ENCODE measurements at places on chromosomes 12 and 14.

GRCh38 chr12:24966951-24967564, 18.2 kb upstream of the BCAT1 start:
- no peak for DNase-seq

DNA sequence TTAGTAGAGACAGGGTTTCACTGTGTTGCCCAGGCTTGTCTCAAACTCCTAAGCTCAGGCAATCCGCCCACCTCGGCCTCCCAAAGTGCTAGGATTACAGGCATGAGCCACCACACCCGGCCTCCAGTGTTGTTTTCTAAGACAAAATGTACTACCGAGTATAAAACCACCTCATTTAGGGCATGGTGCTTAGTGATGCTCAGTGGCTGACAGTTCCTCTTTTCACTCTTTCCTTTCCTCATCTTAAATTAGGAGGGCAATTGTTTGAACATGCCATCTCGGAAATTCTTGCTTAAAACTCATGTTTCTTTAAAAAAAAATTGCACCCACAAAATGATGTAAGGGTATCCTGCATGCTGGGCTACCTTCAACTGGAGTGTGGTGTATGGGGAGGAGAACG, 89.0 kb downstream of the RFX4 start:
- DNase-seq, result no peak

DNA sequence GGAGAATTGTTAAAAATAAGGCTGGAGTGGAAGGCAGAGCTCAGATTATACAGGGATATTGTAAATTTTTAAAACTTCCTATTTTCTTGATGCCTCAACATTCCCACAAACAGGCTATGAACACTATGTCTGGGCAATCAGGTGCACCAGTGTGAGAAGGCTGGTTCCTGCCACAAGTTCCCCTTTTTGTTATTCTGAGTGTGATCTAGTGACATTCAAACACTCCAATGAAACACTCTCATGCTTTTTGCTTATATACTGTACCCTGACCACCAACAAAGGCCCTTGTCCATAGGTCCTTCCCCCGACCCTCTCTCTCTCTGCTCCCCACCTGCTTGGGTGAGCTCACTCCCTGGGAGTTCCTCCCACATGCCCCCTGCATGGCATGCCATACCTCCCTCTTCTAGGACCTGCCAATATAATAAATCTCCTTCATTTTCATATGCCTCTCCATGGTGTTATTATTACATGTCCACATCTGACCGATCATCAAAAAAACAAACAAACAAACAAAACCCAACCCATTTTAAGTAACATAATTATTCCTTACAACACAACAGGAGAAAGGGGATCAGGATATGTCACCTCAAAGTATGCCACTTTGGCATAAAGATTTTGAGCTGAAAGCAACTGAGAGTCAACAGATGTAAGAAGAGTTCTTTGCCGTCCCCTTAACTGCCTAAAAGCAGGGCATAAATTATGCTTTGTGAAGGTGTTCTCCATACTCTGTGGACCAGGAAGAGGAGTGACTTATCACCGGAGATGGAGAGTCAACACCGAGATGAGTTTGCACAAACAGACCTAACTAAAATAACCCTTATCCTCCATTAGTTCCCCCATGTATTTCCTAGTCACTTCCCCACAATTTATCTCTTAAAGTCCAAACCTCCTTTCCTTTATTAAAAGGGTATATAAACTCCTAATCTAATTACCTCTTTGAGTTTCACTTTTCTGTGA, 42.5 kb upstream of the CATSPERB start:
- no peak for DNase-seq

GRCh38 chr12:24328261-24328660, 378.8 kb upstream of the SOX5 start:
- no peak for DNase-seq

GRCh38 chr12:3117591-3118015, 40.4 kb downstream of the TSPAN9 start:
- DNase-seq, result peak; percentile 93

DNA sequence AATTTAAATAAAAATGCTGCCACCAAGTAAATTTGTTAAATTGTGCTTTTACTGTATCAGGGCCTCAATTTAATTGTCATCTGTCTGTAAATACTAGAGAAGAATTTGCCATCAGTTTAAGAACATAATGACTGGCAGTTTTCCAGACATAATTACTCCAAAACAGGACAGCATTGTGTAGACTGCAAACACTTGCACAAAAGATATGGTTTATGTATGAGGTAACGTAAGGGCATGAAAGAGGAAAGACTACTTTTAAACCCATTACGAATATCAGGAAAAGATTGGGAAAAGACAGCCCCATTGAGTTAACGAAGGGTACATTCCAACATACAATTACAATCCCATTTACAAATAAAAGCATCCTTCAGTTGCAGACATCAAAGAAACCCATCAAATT, 59.8 kb upstream of the KRR1 start:
- no peak for DNase-seq

- DNase-seq, result no peak
Measured at GRCh38 chr12:5176036-5176435, 132.4 kb downstream of the KCNA5 start.

GRCh38 chr12:112823582-112824149, 32.1 kb downstream of the RPH3A start:
- no peak for DNase-seq

DNA sequence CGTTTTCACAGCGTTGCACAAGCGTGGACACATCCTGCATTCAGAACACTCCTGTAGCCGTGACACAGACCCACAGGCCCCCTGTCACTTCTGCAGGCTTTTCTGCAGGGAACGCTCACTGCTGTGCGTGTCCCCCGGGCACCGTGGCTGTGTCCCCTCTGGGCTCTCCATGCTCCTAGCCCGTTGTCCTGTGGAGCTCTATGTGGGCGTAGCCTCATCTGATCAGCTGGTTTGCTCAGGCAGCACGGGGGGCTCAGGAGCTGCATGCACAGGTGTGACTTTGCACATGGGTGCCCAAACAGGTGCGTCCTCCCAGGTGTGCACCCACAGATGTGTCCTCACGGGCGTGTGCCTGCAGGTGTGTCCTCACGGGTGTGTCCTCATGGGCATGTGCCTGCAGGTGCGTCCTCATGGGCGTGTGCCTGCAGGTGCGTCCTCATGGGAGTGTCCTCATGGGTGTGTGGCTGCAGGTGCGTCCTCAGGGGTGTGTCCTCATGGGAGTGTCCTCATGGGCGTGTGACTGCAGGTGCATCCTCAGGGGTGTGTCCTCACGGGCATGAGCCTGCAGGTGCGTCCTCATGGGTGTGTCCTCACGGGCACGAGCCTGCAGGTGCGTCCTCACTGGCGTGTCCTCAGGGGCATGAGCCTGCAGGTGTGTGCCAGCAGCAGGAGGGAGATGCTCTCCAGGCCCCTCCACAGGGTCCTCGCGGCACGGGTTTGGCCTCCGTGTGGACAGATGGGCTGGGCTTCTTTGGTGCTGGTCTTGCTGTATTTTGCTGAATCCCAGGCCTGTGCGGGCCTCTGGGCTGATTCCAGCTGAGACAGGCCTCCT, 17.5 kb downstream of the MTA1 start:
- DNase-seq, result no peak

- no peak for DNase-seq
Measured at GRCh38 chr12:71504476-71504875, 64.9 kb downstream of the LGR5 start.

GRCh38 chr12:113983265-113983664, 17.1 kb upstream of the RBM19 start:
- DNase-seq, result no peak

- DNase-seq, result no peak
Measured at GRCh38 chr12:106249411-106250135, 1.8 kb upstream of the CKAP4 start.

DNA sequence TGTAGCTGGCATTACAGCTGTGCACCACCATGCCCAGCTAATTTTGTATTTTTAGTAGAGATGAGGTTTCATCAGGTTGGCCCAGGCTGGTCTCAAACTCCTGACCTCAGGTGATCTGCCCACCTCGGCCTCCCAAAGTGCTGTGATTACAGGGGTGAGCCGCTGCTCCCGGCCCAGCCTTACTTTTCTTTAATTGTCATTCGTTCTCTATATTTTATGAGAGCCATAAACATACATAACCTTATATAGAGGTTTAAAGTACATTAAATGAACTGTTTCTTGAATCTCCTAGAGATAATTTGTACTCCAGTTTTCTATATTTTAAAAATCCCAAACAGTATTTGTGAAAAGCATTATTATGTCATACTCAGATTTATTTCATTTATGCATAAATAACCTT, 98.6 kb downstream of the SYNE2 start:
- no peak for DNase-seq

- DNase-seq, result no peak
Measured at GRCh38 chr12:57098546-57098945, 9.6 kb downstream of the NAB2 start.

GRCh38 chr14:90795744-90796143, 20.5 kb downstream of the TTC7B start:
- peak; percentile 78 for DNase-seq

- peak; percentile 21 for DNase-seq
Measured at GRCh38 chr12:89135976-89136634, 216.2 kb downstream of the DUSP6 start.

DNA sequence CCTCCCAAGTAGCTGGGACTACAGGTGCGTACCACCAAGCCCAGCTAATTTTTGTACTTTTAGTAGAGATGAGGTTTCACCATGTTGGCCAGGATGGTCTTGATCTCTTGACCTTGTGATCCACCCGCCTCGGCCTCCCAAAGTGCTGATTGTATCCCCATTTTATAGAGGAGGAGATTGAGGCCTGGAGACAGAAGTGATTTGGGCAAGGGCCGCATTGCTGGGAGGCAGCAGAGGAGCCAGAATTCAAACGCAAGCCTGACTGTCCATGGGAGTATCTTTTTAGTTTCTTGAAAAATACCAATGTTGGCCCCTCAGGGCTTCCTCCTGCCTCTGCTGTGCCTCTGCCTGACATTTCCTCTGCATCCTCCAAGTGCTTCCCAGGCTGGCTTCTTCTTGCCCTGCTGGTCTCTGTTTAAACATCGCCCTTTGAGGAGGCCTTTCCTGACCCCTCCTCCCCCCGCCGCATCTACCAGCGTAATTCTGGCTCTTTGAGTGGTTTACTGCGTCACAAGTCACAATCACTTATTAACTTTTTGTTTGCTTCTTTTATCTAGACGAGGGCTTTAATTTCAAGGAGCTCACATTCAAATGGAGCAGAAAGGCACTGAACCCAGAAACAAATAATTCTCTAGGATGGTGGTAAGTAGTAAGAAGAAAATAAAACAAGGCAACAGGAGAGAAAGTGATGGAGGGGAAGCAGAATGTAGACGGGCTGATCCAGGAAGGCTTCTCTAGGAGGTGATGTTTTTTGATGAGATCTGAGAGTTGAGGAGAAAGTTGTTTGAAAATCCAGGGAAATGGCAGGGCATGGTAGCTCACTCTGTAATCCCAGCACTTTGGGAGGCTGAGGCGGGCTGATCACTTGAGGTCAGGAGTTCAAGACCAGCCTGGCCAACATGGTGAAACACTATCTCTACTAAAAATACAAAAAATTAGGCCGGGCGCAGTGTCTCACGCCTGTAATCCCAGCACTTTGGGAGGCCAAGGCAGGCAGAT, 91.0 kb upstream of the MED13L start:
- no peak for DNase-seq

DNA sequence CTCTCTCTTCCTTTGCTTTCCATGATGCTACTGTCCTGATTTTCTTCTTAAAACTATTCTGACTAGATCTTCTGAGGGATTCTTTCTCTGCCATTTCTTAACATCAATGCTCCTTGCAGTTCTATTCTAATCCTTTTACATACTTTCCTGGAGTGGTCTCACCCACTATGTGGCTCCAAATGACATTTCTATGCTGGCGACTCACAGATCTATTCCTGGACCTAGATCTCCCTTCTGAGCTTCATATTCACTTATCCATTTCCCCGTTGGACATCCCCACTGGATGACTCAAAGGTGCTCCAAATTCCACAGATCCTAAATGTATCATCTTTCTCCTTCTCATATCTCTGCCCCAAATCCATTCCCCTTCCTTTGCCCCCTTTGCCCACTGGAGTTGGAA, 4.1 kb downstream of the TEP1 start:
- DNase-seq, result no peak

GRCh38 chr14:52015411-52016030, 26.2 kb downstream of the RTRAF start:
- DNase-seq, result peak; percentile 40

- DNase-seq, result no peak
Measured at GRCh38 chr12:2949411-2949810, 9.8 kb upstream of the TEAD4 start.

GRCh38 chr14:91337699-91338335, 79.8 kb downstream of the CCDC88C start:
- no peak for DNase-seq

- DNase-seq, result no peak
Measured at GRCh38 chr12:67223225-67223624, 45.9 kb upstream of the CAND1 start.

DNA sequence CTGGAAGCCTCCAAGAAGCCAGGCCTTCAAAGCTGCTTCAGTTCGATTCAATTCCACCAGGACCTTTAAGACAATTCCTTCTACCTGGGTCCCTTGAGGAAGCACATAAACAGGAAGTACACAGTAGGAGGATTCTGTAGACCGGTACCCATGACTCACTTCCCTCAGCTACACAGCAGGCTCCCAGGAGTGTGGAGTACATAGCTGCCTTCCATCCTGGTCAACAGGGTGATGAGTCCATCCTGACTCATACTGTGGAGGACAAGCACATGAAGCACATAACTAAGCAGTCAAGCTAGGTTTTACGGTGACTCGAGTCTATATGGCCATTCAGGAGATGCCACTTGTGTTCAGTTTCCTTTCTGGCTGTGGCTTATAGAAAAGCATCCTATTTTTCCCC, 197.6 kb upstream of the RBM19 start:
- DNase-seq, result peak; percentile 17

DNA sequence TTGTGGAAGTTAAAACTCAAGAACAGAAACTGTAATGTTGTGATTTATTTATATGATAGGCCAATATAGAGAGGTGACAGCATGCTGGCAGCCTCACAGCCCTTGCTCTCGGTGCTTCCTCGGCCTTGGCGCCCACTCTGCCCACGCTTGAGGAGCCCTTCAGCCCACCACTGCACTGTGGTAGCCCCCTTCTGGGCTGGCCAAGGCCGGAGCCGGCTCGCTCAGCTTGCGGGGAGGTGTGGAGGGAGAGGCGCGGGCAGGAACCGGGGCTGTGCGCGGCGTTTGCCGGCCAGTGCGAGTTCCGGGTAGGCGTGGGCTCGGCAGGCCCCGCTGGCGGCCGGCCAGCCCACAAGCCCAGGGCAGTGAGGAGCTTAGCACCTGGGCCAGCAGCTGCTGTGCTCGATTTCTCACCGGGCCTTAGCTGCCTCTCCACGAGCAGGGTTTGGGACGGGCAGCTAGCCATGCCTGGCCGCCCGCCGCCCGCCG, 65.8 kb upstream of the SLC8A3 start:
- DNase-seq, result peak; percentile 18

GRCh38 chr12:10750385-10750727, 27.2 kb upstream of the YBX3 start:
- DNase-seq, result no peak

DNA sequence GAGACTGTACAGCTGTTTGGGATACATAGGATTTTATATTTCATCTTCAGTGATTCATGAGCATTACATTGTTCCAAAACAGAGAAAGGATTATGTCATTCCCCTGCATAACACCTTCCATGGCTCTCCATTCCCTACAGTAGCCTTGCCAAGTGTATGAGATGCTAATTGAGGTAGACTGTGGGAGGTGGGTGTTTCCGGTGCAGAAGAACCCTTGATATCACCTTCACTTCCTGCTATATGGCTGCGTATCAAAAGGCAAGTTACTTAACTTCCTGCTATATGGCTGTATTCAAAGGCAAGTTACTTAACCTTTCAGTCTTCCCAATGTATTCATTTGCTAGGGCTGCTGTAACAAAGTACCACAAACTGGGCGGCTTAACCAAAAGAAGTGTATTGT, 11.2 kb downstream of the FAR2 start:
- no peak for DNase-seq

Measured in amniotic epithelial cell (primary cell).